Endothelial cell of umbilical vein (primary cell): ENCODE measurements at places on chromosomes 6 and 20. TPM values are rescaled to one million over a fixed set of nuclear protein-coding genes. Genes with fewer than 3 reads are reported as not detected.
A peak's percentile ranks its signal among the peaks of the same experiment; 100 is the strongest.

Gene MBOAT1
- 2.1 and 2.3 TPM in 2 replicates for polyA plus RNA-seq

Gene TNNC2
- polyA plus RNA-seq = 0.19 and 0.26 TPM in 2 replicates

Gene DDO
- not detected in 2 replicates for polyA plus RNA-seq

- H3K4me3 ChIP-seq = peak overlapping the region; percentile 46
- peaks cover 42% of the 10 kb centered on the region for H3K4me1 ChIP-seq
- DNase-seq = peak; percentile 96
- H3K36me3 ChIP-seq = no peaks in the 10 kb centered on the region
- peak overlapping the region; percentile 25 for H3K27ac ChIP-seq
Observed at GRCh38 chr20:64038565-64039292, 2.7 kb downstream of the C20orf204 start.
